ENCODE measurements at places on chromosomes 16 and 17.

GRCh38 chr16:13680021-13680889 lies 239.7 kb upstream of the ERCC4 start:
- H3K27ac ChIP-seq: no peak overlapping the region
- no peak overlapping the region for H3K4me3 ChIP-seq
- DNase-seq: no peak
- H3K27me3 ChIP-seq: no peaks in the 10 kb centered on the region

DNA sequence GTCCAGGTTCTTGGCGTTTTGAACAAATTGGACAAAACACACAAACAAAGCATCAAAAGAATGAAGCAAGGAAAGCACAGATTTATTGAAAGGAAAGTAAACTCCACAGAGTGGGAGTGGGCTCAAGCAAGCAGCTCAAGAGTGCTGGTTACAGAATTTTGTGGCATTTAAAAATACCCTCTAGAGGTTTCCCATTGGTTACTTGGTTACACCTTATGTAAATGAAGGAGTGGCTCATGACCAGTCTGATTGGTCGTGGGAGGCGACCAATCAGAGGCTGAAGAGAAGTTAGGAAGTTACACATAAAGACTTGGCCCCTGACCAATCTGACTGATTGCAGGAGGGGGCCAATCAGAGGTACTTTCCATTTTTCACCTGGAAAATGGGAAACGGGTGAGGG lies 1373.8 kb upstream of the GOT2 start:
- no peaks in the 10 kb centered on the region for H3K27me3 ChIP-seq
- no peak overlapping the region for H3K27ac ChIP-seq
- H3K4me1 ChIP-seq: no peaks in the 10 kb centered on the region
- no peak overlapping the region for H3K4me3 ChIP-seq

DNA sequence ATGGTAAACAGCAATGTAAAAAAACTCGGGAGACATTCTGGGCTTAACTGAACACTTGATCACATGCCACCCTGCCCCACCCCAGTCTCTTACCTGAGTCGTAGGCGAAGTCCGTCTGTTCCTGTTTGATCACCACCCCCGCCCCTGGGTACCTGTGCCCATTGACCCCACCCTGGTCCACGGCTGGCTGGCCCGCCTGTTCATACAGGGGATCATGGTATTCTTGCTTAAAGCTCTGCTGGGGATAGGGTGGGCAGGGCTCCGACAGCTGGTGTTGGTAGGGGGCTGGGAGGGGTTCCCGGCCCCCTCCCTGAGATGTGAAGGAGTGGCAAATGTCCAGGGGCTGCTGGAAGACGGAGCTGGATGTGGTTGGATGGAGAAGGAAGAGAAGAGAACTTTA lies 13.6 kb downstream of the ETV4 start:
- no peaks in the 10 kb centered on the region for H3K36me3 ChIP-seq
- no peak for DNase-seq
- H3K27me3 ChIP-seq: no peaks in the 10 kb centered on the region
- H3K4me1 ChIP-seq: peaks cover 15% of the 10 kb centered on the region
- H3K4me3 ChIP-seq: no peak overlapping the region

DNA sequence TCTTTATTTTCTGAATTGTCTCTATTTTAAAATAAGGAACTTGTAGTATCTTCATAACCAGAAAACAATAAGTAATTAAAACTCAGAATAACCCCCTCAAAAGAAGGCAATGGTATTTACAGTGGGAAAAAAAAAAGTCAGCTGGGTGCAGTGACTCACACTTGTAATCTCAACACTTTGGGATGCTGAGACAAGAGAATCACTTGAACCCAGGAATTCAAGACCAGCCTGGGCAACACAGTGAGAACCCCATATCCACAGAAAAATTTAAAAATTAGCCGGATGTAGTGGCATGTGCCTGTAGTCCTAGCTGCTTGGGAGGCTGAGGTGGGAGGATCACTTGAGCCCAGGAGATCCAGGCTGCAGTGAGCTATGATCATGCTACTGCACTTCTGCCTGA lies 33.5 kb downstream of the ADAM11 start:
- no peaks in the 10 kb centered on the region for H3K36me3 ChIP-seq
- peaks cover 19% of the 10 kb centered on the region for H3K4me1 ChIP-seq
- DNase-seq: no peak
- H3K27me3 ChIP-seq: no peaks in the 10 kb centered on the region

- H3K4me3 ChIP-seq: no peak overlapping the region
- DNase-seq: no peak
- H3K36me3 ChIP-seq: no peaks in the 10 kb centered on the region
- no peak overlapping the region for H3K27ac ChIP-seq
- H3K4me1 ChIP-seq: no peaks in the 10 kb centered on the region
- no peaks in the 10 kb centered on the region for H3K27me3 ChIP-seq
These were observed 957.6 kb upstream of the SOX9 start for GRCh38 chr17:71163121-71163812.

- no peaks in the 10 kb centered on the region for H3K36me3 ChIP-seq
- H3K27me3 ChIP-seq: no peaks in the 10 kb centered on the region
- H3K27ac ChIP-seq: no peak overlapping the region
- no peaks in the 10 kb centered on the region for H3K4me1 ChIP-seq
- DNase-seq: no peak
These were observed 333.8 kb downstream of the HAPSTR1 start for GRCh38 chr16:9425236-9425635.

- H3K27me3 ChIP-seq: no peaks in the 10 kb centered on the region
- H3K27ac ChIP-seq: no peak overlapping the region
- H3K36me3 ChIP-seq: no peaks in the 10 kb centered on the region
- no peak overlapping the region for H3K4me3 ChIP-seq
- no peaks in the 10 kb centered on the region for H3K4me1 ChIP-seq
- no peak for DNase-seq
These were observed 72.0 kb upstream of the KSR1 start for GRCh38 chr17:27384261-27384701.

DNA sequence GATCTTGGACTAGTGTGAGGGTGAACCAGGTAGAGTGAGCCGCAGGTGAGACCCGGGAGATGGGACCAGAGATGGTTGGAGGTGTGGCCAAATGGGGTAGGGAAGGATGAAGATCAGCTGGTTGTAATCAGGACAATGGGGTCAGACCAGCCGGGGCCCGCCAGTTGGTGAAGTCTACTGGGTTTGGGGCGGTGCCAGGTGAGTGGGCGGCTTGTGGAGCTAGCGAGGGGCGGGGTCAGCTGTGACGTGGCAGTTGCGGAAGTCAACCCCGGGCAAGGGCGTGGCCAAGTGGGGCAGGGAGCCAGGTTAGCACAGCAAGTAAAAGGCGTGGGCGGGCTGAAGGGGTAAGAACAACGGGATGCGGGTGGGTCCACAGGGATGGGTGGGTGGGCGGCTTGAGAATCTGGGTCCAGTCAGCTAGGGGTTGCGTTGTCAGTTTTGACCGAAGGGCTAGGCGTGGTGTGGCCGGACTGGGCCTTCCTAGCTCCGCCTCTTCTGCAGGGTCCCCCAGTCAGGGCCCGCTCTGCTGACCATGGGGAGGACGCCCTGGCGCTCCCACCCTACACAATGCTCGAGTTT lies 25.5 kb upstream of the ALKBH5 start:
- H3K4me1 ChIP-seq: no peaks in the 10 kb centered on the region
- H3K27me3 ChIP-seq: no peaks in the 10 kb centered on the region
- no peaks in the 10 kb centered on the region for H3K36me3 ChIP-seq
- no peak overlapping the region for H3K27ac ChIP-seq

GRCh38 chr17:62892061-62892675 lies 73.9 kb upstream of the TANC2 start:
- H3K4me1 ChIP-seq: peaks cover 47% of the 10 kb centered on the region
- peak; percentile 79 for DNase-seq
- peak overlapping the region; percentile 84 for H3K27ac ChIP-seq
- no peaks in the 10 kb centered on the region for H3K36me3 ChIP-seq

GRCh38 chr17:36511216-36511615 lies 23.5 kb downstream of the MYO19 start:
- H3K27ac ChIP-seq: no peak overlapping the region
- no peak overlapping the region for H3K4me3 ChIP-seq
- H3K4me1 ChIP-seq: no peaks in the 10 kb centered on the region

GRCh38 chr16:675884-676564 lies 553 bp downstream of the RHBDL1 start:
- H3K27ac ChIP-seq: no peak overlapping the region
- H3K36me3 ChIP-seq: peaks cover 18% of the 10 kb centered on the region
- peaks cover 8% of the 10 kb centered on the region for H3K4me1 ChIP-seq
- H3K27me3 ChIP-seq: no peaks in the 10 kb centered on the region
- peak overlapping the region; percentile 23 for H3K4me3 ChIP-seq
- no peak for DNase-seq

- DNase-seq: no peak
- no peaks in the 10 kb centered on the region for H3K36me3 ChIP-seq
- no peak overlapping the region for H3K4me3 ChIP-seq
- H3K27ac ChIP-seq: no peak overlapping the region
These were observed 389.5 kb downstream of the KCNJ2 start for GRCh38 chr17:70558821-70559220.

GRCh38 chr17:4125552-4125951 lies 17.3 kb downstream of the ZZEF1 start:
- no peak for DNase-seq
- no peak overlapping the region for H3K27ac ChIP-seq
- no peaks in the 10 kb centered on the region for H3K4me1 ChIP-seq
- H3K4me3 ChIP-seq: no peak overlapping the region

DNA sequence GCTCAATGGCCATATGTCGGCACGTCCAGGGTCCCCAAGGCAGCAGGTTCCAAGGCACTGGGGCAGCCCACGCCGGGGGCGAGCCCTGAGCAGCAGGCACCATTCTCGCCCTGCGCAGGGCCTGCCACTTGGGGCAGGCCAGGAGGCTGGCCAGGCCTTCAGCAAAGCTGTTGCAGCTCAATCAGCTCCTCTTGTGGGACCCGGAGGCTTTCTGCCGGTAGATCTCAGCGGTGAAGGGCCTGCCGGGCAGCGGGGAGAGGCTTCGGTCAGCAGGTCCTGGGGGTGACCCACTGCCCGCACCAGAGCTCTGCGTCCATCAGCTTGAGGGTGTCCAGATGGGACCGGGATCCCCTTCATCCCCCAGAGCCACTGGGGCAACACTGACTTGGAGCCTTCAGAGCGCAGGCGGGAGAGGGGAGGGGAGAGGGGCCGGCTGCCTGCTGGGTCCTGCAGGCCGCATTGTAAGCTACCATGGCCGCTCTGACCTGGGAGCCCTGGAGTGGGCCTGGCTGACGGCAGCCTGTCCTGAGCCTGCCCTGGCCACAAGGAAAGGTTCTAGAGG lies 9.5 kb upstream of the RASD1 start:
- no peaks in the 10 kb centered on the region for H3K27me3 ChIP-seq
- H3K4me1 ChIP-seq: peaks cover 40% of the 10 kb centered on the region
- H3K27ac ChIP-seq: peak overlapping the region; percentile 89
- H3K36me3 ChIP-seq: no peaks in the 10 kb centered on the region
- H3K4me3 ChIP-seq: no peak overlapping the region

GRCh38 chr16:69340095-69340644 lies 598 bp downstream of the NIP7 start:
- peaks cover 13% of the 10 kb centered on the region for H3K4me1 ChIP-seq
- DNase-seq: peak; percentile 25
- H3K36me3 ChIP-seq: peaks cover 25% of the 10 kb centered on the region
- no peaks in the 10 kb centered on the region for H3K27me3 ChIP-seq
- H3K4me3 ChIP-seq: peak overlapping the region; percentile 75

GRCh38 chr17:58680038-58680369 lies 11.8 kb downstream of the TEX14 start:
- H3K27me3 ChIP-seq: no peaks in the 10 kb centered on the region
- no peaks in the 10 kb centered on the region for H3K4me1 ChIP-seq
- no peak overlapping the region for H3K27ac ChIP-seq

- H3K27me3 ChIP-seq: no peaks in the 10 kb centered on the region
- no peak for DNase-seq
- no peaks in the 10 kb centered on the region for H3K36me3 ChIP-seq
These were observed 116.9 kb upstream of the CLEC3A start for GRCh38 chr16:77905374-77905920.

DNA sequence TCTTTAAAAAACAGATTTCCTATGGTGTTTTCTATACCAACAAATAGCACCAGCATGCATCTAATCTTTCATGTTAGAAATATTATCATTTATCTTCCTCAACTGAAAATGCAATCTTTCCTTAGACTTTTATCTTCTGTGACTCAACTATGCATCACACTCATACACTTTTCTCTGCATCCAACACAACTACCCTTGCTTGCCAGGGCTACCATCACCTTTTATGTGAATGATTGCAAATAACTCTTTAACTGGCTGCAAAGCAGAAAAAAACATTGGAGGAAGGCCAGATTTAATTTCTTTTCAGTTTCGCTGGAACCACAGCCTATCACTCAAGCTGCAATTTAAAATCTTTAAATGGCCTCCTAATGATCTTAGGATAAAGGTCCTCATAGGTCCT lies 212.9 kb downstream of the CDH8 start:
- no peak overlapping the region for H3K27ac ChIP-seq
- DNase-seq: no peak
- no peaks in the 10 kb centered on the region for H3K36me3 ChIP-seq
